GM04504 (cell line): ENCODE measurements at places on chromosomes 12 and 14.

GRCh38 chr14:96906434-96906833, 109.3 kb downstream of the VRK1 start:
- no peak for DNase-seq

DNA sequence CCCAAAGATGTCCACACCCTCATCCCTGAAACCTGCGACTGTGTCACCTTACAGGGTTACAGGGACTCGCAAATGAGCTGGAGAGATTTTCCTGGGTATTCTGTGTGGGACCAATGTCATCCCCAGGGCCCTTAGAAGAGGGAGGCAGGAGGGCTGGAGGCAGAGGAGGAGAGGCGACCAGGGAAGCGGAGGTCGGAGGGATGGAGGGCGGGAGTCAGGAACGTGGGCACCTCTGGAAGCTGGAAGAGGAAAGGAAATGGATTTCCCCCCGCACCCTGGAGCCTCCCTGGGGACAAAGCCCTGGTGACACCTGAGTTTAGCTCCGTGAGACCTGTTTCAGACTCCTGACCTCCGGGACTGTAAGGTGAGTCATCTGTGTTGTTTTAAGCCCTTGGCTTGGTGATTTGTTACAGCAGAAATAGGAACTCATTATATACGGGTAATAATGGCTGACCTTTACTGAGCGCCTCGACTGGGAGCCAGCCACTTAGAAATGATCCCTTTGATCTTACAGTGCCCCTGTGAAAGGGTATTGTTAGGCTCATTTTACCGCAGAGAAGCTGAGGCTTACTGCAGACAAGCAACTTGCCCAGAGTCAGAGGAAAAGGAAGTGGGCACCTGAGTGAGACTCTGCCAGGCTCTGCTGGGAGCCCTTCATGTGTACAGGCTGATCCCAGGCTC, 29.3 kb upstream of the FZD10 start:
- DNase-seq: no peak

DNA sequence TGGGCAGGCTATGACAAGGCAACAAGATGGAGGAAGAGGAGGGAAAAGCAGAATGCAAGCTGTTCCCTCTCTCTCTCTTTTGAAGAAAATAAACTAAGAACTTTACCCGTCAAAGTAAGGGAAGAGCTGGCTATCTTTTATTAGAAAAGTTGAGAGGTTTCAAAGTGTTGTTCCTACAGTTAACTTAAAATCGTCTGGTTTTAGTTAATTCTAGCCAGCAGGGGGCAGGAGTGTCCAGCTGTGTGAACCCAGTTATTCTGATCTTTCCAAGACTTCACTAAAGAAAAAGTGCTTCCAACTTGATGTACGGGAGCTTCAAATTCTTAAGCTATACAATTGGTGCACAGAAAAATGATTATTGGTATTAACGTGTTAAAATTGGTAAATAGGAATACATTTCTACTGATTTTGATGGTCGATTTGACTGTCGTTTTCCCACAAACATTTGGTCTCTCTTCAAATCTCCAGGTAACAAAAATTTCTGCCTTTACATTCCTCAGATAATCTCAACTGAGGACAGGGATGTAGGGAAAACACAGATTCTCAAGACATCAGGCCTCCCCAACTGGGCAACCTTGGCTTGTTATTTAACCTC, 28.4 kb upstream of the MON2 start:
- peak; percentile 16 for DNase-seq

DNA sequence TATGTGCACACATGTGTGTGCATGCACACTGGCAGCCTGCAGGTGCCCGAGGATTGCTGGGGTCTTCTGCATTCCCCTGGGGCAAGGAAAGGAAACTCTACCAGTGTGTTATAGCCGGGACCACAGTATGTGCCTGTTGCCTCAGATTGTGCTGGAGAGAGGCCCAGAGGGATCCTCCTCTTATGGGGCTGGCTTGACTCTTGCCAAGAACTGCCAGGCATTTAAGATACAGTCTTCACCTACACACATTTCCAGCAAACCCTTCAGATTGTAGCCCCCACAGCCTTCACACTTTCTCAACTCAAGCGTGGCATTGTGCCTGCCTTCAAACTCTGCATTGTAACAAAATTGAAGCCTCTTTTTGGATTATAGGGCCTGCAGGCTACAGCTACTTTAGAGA, 176.7 kb upstream of the DYRK2 start:
- DNase-seq: no peak

DNA sequence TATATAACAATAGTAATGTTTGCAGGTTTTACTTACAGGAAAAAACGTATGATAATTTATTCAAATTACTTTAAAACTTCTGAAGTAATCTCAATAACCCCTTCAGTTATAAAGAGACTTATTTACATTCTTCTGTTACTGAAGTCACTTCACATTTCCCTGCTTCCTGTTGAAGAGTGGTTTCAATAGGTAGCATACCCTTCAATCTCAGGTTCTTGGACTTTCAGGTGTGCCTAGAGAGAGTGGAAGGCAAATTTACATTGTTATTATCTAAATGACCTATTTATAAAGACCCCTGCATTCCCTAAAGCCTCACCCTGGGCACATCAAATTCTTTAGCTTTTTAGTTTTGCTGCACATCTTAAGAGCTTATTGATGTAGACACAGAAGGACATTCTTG, 137.6 kb upstream of the AEBP2 start:
- DNase-seq: no peak
